ENCODE measurements at places on chromosomes 11 and 22.

DNA sequence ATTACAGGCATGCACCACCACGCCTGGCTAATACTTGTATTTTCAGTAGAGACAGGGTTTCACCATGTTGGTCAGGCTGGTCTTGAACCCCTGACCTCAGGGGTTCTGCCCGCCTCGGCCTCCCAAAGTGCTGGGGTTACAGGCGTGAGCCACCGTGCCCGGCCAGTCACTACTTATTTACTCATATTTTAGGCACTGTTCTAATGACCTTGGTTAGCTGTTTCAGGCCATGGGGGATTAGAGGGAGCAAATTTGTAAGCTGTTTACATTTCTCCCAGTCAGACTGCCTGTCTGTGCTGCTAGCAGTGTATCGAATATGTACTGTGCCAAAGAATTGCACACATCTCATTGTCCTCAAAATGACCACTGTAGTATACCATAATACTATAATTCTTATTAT is 32.7 kb upstream of the PACSIN2 start:
- no peak for DNase-seq

- no peak for DNase-seq
Observed at GRCh38 chr22:32232191-32232830, 22.8 kb downstream of the SLC5A4 start.

GRCh38 chr11:39144351-39145130 is 2314.9 kb downstream of the LRRC4C start:
- DNase-seq, result no peak

GRCh38 chr22:37053310-37054055 is 1.9 kb downstream of the KCTD17 start:
- DNase-seq, result no peak
